ENCODE measurements at places on chromosomes 11 and 22.

- peak; percentile 11 for DNase-seq
Measured at GRCh38 chr22:17369439-17370025, at the start of gene CECR2. CECR2 (plus strand) TSS chr22:17369460; CDS start chr22:17369784, 324 bp downstream.

- peak; percentile 87 for DNase-seq
Measured at GRCh38 chr11:58577555-58578135, 1.2 kb upstream of the ZFP91 start.

- DNase-seq, result peak; percentile 33
Measured at GRCh38 chr11:111162305-111162704, 83.2 kb upstream of the POU2AF2 start.

DNA sequence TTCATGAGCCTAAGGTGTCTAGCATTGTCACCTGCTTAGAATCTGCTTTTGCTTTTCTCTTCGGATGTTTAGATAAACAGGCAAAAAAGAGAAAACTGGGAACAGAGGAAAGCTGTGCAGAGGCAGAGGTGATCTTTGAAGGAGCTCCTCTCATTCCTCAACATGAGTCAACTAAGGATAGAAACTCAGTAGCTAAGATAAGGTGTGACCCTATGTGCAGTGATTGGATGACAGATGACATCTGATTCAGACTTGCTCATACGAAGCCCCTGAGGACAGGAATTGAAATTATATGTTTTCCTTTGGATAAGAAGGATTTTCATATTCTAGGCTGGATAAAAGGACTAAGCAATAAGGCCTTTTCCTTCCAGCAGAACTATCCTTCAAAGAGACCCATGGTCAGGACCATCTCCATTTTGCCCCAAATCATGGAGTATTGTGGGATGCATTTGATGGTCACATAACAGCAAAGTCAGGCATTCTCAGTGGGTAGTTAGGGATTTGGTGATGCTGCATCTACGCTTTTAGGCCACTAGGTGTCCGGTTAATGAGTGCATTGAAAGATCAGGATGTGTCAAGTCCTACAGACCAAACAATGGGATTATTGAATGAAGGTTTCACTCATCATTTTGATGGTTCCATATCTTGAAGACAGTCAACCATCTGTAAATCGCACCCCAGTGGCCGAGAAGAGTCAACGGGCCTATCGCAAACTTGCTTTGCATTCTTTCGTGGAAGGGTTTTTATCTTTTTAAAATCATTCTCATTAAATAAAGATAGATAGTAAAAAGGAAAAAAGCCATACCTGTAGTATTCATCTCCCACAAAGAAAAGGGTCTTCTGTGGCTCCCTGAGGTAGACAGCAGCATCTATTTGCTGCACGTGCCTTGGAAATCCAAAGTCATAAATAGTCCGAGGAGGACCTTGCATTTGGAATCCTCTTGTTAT, 32.2 kb downstream of the MMP20 start:
- DNase-seq, result no peak

DNA sequence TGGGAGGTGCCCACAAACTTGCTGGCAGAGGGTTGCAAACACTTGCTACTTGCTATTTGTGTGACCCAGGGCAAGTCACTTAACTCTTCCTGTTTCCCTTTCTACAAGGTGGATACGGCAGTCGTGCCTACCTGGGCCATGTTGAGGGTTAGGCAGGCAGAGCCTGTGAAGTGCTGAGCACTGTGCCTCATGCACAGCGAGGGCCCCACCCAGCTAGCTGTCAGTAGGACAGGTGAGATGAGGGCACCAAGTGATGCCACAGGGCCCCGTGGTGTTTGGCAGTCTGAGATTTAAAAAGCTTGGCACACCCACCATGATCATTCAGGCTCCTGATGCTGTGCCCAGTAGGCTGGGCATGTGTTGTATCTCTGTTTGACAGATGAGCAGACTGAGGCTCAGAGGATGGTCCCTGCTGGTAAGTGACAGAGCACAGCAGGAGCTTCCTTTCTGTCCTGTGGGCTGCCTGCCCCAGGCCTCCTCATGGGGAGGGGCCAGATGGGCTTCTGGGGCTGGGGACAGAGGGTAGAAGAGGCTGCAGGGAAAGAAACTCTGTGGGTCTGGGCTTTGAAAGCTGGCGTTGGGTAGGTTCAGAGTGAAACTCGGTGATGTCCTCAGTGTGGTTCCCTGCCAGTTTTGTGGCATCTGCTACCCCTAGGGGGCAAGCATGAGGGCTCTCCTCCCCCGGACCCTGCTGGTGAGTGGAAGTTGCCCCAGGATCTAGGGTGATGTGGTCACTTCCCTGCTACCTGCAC, 59.3 kb downstream of the TSPAN18 start:
- DNase-seq, result no peak

GRCh38 chr11:111978028-111978771, 41.1 kb downstream of the DIXDC1 start:
- DNase-seq, result peak; percentile 92

GRCh38 chr11:20861322-20861721, 191.9 kb downstream of the NELL1 start:
- DNase-seq, result no peak

DNA sequence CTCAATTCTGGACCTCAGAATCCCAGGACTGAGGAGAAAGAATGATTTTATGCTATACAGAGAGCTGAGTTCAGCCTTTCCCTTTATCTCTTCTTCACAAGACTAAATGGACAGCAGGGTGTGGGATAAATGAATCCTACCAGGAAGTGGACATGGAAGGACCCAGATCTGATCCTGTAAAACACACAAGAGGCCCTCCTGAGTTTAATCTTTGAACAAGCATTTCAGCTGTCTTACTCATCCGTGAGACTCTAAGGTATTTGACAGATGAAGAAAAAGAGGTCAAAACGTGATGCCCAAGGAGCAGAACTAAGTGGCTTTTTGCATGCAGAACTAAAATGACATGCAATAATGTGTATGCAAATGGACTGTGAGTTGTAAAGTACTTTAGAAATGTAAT, 511.3 kb downstream of the DLG2 start:
- DNase-seq, result no peak

DNA sequence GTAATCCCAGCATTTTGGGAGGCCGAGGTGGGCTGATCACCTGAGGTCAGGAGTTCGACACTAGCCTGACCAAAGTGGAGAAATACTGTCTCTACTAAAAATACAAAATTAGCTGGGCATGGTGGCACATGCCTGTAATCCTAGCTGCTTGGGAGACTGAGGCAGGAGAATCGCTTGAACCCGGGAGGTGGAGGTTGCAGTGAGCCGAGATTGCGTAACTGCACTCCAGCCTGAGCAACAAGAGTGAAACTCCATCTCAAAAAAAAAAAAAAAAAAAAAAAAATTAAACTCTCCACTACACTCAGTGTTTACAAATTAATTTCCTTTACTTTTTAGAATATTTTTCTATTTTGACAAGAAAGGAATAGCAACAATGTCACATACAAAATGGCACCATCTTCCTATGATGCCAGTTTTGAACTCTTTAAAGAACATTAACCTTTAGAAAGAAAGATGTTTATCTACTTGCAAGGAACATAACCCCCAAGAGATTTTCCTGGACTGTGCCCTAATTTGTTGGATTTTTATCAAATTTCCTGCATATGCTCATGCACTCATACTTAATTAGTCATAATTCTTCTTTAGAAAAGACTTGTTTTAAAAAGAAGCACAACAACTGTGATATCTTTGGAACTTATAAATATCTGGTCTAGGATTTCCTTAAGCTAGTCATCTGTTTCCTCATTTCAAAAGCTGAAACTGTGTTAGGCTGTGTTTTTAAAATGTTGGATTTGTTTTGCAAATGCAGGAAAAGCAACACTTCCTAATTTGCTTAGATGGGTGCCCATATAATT, 22.6 kb upstream of the HIPK3 start:
- peak; percentile 36 for DNase-seq

- DNase-seq, result no peak
Measured at GRCh38 chr22:34017205-34017604, 96.9 kb upstream of the LARGE1 start.

GRCh38 chr11:80379620-80380278, 938.9 kb upstream of the TENM4 start:
- no peak for DNase-seq

- no peak for DNase-seq
Measured at GRCh38 chr11:134646561-134646960, 234.5 kb upstream of the B3GAT1 start.

DNA sequence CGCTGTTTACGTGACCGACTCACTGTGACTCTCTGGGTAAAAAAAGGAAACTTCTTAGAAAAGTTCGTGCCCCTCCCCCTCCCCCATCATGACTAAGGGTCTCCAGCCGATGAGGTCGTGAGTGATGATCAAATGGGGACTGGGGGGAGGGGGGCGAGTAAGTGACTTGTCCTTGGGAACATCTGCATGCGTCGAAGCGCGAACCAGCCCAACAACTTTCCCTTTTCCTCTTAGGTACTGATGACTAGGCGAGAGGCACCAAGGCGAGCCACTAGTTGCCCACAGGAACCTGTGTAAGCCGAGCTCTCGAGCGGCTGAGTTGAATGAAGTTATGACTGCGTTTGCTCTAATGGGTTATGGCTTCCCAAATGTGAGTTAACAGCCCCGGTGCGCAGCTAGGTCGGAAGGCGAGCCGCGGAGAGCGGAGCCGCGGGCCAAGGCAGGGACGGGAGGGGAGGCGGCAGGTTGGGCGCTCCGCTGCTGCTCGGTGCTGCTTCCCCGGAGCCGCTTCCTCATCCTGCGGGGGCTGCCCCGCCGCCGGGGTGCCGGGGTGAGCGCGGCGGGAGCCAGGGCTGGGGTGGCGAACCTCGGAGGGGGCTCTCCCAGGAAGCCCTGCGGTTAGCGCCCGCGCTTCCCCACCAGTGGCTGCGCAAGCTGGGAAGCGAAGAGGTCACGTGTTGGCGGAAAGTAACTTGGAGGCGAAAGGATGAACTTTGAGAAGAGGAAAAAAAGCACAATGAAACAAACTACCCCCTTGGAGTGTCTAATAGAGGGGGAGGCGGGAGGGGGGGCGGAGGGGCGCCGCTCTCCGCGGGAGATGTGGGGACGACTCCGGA, 22.1 kb upstream of the BDNF start:
- DNase-seq, result peak; percentile 55

DNA sequence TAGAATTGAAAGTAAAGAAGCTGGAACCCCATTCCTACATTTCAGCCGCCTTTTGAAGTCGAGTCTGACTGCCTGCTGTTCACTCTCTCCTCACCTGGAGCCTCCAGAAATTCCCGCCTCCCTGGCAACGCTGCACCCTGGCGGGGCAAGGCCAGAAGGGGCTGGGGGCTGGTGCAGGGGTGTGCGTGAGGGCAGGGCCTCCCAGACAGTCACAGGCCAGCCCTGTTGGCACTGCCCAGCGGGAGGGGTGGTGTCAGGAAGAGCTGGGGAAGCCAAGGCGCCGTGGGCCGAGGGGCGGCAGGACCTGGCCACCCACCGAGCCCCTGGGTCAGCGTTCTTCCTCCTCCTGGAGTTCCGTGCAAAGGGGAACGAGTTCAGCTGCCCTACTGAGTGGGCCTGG, 123.2 kb downstream of the KCNQ1OT1 start:
- no peak for DNase-seq

DNA sequence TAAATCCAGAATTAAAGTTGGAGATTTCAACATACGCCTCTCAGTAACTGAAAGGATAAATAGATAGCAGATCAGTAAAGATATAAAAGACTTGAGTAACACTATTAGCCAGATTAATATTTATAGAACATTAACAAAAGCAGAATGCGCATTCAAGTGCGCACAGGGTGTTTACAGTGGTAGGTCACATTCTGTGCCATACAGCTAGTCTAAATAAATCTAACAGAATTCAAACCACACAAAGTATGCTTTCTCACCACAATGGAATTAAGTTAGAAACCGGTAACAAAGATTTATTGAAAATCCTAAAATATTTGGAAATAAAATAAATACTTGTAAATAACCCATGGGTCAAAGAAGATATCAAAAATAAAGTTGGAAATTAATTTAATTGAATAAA, 341.0 kb downstream of the DYNC2H1 start:
- DNase-seq, result no peak

DNA sequence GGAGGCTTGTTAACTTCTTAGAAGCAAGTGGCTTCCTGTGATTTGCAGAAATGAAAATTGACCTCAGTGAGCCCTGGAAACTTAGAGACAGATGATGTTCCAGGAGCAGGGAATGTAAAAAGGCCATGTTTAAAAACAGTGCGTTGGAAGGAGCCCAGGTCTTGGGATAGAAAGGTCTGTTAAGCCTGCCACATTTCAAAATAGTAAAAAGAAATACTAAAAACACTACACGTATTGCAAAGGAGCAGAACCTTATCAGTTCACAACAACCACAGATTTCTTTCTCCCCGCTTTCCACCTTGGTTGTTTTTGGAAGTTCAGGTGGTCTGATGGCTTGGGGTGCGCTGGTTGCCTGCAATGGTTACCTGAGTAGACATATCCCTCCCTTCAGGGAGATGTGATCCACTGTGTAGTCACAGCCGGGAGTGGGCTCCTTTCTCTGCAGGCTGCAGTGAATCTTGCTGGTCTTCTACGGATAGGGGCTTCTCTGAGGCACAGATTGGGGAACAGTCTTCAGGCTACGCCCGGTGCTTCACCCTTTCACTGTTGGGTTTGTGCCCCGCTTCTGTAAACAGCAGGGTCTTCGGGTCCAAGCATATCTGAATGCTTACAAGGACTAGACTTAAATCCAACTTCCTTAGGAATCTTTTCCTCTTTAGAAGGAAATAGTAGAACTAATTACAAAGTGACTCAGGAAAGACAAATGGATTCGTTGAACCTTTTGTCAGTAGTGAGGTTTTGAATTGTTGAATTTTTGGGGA, 1.9 kb downstream of the TEAD1 start:
- peak; percentile 59 for DNase-seq

- DNase-seq, result peak; percentile 25
Measured at GRCh38 chr22:41352058-41352457, 29.7 kb upstream of the TEF start.

GRCh38 chr22:18905540-18906409, at the start of gene DGCR6:
DGCR6 (plus strand) TSS chr22:18906320; CDS start chr22:18906375, 55 bp downstream.
- no peak for DNase-seq

- peak; percentile 10 for DNase-seq
Measured at GRCh38 chr11:4926608-4927007, 2.5 kb upstream of the OR51G1 start.

- peak; percentile 31 for DNase-seq
Measured at GRCh38 chr22:33354928-33355327, 296.7 kb upstream of the SYN3 start.

GRCh38 chr11:73204711-73205121, 13.4 kb upstream of the P2RY2 start:
- no peak for DNase-seq

GRCh38 chr11:9771071-9771511, 107.2 kb downstream of the SWAP70 start:
- peak; percentile 50 for DNase-seq

- peak; percentile 39 for DNase-seq
Measured at GRCh38 chr11:9057007-9057406, 34.4 kb downstream of the SCUBE2 start.

- DNase-seq, result no peak
Measured at GRCh38 chr11:123841174-123841573, 35.0 kb upstream of the OR6M1 start.

- peak; percentile 59 for DNase-seq
Measured at GRCh38 chr11:26418386-26418912, 86.5 kb downstream of the ANO3 start.

- no peak for DNase-seq
Measured at GRCh38 chr11:122362381-122362780, 246.4 kb upstream of the BLID start.

- no peak for DNase-seq
Measured at GRCh38 chr11:108751444-108751843, 86.6 kb downstream of the DDX10 start.

- no peak for DNase-seq
Measured at GRCh38 chr11:60870733-60871377, 3.5 kb downstream of the ZP1 start.

Data from adipocyte (in vitro differentiated cells).